ENCODE measurements at places on chromosomes 11 and 22.

GRCh38 chr22:36329254-36330078, 58.3 kb downstream of the MYH9 start:
- DNase-seq = peak; percentile 97

- no peak for DNase-seq
Measured at GRCh38 chr11:70860888-70861287, 391.5 kb downstream of the SHANK2 start.

DNA sequence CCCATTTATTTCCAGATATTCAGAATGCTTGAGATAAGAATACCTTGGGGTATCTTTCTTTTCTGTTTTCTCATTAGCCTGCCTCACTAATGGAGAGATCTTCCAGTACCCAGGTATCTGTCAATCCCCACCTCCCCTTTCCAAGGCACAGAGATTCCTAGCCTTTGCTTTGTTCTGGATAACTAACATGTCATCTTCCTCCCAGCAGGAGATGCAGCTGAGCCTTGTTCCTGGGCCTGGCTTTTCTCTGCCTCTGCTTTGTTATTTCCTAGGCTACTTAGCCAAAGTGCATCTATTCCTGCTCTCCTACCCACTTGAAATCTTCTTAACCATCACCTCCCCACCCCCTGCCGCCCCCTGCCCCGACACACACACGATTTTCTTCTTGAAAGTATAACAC, 297.1 kb downstream of the NELL1 start:
- no peak for DNase-seq

- peak; percentile 29 for DNase-seq
Measured at GRCh38 chr11:88051396-88051795, 123.8 kb downstream of the RAB38 start.

GRCh38 chr11:111565114-111565720, 24.7 kb downstream of the LAYN start:
- peak; percentile 62 for DNase-seq

- no peak for DNase-seq
Measured at GRCh38 chr11:43935424-43935979, 6.9 kb upstream of the C11orf96 start.

DNA sequence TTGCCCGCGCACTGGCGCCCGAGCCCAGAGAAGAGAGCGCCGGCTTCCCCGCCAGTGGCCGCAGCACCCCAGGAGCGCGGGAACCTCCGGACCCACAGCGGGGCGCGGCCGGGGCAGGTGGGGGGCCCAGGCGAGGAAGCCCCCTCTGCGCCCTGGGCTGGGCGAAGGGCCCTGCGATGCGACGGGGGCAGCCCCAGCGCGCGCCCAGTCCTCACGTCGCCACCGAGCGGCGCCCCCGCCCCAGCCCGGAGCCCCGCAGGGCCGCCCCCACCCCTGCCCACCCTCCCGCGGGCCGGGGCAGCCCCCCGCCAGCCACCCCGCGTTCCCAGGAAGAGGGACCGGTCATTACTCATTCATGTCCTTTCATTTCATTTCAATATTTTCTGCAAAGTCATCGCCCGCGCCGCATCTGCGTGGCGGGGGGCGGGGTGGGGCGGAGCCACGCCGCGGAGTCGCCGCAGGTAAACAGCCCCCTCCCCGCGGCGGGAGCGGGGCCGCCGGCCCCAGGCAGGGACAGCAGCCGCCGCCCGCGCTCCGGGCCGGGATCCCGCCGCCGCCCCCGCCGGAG, 673 bp upstream of the PANX2 start:
- no peak for DNase-seq

- DNase-seq = no peak
Measured at GRCh38 chr11:30587269-30587812, 1.2 kb upstream of the MPPED2 start.

DNA sequence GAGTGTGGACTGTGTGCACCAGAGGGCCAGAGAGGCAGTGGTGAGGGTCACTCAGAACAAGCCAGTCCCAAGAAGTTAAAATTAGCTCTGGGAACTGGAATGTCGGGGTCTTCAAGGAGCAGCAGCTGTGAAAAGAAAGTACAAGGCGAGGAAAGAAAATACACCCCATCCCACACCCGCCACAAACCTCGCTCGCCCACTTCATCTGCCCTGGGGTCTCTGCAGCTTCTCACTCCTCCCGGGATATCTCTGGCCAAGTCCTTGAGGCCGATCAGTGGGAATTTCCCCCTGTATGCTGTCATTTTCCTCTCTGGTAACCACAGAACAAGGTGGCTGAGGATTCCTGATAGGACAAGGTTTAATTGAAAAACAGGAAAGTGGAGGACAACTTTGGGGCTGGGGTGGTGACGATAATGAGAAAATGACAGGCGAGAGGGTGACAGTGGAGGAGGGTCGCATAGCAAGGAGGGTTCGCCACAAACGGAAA, 36.3 kb upstream of the TIMP3 start:
- DNase-seq = no peak

- DNase-seq = no peak
Measured at GRCh38 chr11:71215425-71215965, 36.9 kb downstream of the SHANK2 start.

DNA sequence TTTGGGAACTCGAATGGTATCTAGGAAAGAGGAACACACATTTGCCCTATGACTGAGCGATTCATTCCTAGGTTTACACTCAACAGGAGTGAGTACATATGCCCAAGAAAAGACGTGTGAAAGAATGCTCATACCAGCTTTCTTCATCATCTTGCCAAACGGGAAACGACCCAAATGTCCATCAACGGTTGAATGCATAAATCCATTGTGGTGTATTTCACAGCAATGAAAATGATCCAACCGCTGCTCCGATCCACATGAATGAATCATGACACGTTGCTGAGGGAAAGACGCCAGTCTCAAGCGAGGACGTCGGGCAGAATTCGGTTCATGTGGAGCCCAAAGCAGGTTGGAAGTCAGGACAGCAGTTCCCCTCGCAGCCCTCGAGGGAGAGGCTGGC, 71.5 kb downstream of the CYTH4 start:
- no peak for DNase-seq

DNA sequence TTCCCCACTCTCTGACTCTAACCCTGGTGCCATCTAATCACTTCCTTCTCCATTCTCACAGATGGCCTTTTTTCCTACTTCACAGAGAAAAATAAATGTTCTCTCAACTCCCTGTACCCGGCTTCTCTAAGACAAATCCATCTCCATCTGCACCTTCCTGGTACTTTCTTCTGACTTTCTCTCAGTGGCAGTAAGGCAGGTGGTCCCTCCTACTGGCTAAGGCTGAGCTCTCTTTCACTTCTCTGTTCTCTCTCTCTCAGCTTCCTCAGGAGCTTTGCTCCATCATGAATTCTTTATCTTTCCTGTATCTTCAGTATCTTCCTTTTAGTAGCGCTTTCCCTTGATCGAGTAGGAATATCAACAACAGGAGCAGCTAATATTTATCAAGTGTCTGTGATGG, 421.6 kb downstream of the TMEM135 start:
- DNase-seq = no peak

DNA sequence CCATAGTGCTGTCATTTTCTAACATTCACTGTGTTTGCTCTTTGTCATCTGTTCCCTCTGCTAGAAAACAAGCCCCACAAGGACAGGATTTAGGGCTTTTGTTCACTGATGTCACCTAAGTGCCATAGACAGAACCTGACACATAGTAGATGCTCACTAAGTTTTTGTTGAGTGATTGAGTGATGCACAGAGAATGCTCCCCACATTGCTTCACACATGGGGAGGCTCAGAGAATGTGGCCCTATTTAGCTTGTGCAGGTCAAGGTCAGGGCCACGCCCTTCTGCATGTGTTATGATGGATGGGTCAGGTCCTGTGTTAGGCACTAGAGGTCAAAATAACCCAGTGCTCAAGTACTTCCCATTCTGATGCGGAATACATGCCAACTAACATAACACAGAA, 33.1 kb upstream of the TSKU start:
- no peak for DNase-seq

GRCh38 chr11:124113890-124114289, 1.4 kb upstream of the VWA5A start:
- DNase-seq = no peak

DNA sequence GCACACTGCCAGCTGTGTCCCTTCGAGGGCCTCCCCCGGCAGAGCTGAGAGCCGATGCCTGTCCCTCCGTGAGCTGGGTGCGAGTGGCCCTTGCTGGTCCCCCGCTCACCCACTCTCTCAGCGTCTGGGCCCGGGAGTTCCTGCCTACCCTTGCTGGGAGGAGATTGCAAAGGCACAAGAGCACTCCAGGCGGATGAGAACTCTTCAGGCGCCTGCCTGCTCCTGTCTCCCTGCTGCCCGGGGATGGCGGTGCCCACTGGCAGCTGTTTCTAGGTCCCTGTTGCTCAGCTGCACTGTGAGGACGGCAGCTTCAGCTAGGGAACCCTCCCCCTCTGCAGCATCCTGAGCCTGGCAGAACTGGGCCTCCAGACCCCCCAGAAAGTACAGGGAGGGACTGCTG, 61.1 kb downstream of the FLRT1 start:
- DNase-seq = no peak

DNA sequence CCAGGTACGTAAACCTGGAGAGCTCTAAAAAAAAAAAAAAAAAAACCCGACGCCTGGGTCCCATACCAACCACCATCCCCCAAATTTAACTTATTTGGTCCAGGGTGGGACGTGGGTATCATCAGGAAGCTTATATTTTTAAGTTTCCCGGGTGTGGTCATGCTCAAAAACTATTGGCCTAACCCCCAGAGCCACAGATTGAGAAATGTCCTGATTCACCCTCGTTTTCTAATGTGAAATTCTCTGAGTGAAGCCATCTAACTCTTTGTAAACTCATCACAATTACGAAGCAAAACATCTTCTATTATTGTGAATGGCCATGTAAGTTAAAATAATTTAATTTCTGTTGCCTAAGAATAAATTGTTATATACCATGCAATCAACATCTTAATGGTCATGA, 29.6 kb downstream of the PAK1 start:
- DNase-seq = no peak

- no peak for DNase-seq
Measured at GRCh38 chr11:44600839-44601383, 35.4 kb downstream of the CD82 start.

DNA sequence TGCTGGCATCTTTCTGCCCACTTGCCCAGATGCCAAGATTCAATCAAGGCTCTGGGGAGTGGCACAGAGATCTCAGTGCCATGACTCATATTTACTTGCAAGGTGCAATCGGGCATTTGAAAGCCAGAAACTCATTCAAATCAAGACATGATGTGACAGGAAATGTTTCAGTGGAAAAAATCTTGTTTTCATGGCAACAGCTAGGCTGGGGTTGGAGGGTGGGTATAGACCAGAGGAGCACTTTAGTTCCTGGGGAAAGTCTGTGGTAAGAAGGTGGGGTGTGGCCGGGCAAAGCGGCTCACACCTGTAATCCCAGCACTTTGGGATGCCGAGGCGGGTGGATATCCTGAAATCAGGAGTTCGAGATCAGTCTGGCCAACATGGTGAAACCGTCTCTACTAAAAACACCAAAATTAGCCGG, 1.2 kb downstream of the MAJIN start:
- no peak for DNase-seq

DNA sequence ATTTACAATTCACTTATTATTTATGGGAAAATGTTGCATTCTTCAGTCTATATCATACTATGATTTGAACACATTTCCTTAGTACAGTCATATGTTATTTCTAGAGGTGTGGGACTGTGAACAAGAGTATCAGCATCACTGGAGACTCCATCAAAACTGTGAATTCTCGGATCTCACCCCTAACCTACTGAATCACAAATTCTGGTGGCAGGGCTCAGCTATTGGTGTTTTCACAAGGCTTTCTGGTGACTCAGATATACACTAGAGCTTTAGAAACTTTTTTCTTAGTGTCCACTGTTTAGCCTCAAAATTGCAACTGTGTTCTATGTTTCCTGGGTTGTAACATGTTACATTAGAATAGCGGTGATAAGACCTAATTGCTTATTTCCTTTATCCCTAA, 352.9 kb upstream of the DDI1 start:
- no peak for DNase-seq

DNA sequence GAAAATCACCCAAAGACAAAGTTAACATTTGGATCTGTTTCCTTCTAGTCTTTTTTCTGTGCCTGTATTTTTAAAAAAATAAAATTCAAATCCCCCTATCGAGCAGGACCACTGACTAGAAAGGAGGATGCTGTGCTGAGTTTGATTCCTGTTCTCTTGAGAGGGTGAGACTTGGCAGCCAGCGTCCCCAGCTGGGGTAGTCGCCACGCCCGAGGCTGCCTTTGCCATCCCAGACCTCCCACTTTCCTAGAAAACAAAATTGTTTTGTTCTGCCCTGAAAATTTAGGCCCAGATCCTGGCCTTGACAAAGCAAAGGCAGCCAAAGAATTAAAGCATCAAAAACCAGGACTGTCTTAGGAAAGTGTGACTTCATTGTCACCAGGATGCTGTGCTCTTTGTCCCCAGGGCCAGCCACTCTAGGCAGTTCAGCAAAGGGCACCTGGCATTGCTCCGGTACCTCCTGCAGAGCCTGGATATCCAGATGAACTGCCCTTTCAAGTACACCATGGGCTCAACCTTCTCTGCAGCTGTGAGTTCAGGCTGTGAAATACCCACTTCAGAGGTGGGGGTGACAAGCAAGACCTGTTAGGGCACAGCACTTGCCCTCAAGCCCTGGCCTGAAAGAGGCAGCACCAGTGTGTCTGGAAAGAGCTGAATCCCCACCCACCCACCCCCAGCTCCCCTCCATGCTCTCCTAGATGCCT, 44.6 kb downstream of the KCNQ1OT1 start:
- DNase-seq = no peak

DNA sequence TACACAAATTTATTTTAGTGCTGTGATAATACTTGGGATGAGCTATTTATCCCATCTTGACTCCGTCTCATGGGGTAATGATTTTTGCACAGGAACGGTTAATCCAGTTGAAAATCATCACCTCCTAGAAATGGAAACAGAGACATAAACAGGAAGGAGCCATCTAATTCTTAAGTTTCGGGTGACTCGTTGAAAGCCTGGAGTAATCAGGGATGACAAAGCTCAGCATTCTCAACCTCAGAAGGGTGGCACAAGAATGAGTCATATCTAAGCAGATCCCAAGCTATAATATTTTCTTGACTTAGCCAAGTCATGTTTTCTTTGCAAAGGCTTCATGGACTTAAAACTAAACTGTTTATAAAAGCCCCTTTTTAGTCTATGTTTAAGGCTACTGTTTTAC, 280.8 kb upstream of the CCDC90B start:
- DNase-seq = no peak

GRCh38 chr11:100816823-100817222, 129.7 kb downstream of the ARHGAP42 start:
- DNase-seq = no peak

DNA sequence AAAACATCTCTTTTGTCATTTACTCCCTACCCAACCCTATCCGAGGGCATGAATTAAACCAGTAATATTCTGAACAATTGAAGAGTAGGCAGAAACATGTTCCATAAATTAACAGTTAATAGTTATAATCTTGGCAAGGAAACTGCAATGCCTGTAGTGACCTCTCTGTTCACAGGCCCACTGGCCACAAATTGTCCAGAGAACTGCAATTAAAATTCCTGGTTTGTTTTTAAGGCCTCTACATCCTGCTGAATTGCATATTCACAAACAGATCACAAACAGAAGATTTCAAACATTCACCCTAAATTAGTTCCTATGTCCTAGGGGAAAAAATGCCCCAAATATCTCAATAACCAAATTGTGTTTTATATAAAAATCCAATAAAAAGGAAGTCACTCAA, 143.2 kb upstream of the TRPC6 start:
- no peak for DNase-seq

GRCh38 chr11:59510941-59511589, at the start of gene OR4D9:
Gene OR4D9, plus strand, starts transcription at chr11:59511539. Its CDS starts 3,374 bp downstream, at chr11:59514913.
- no peak for DNase-seq
